ENCODE measurements at places on chromosomes 11 and 22. TPM values are rescaled to one million over a fixed set of nuclear protein-coding genes. Genes with fewer than 3 reads are reported as not detected.

GRCh38 chr11:116913000-116913399 is 75.6 kb upstream of the APOA1 start:
- DNase-seq: no peak
- no peak overlapping the region for H3K4me3 ChIP-seq
- H3K4me1 ChIP-seq: peaks cover 10% of the 10 kb centered on the region
- no peaks in the 10 kb centered on the region for H3K36me3 ChIP-seq
- H3K27me3 ChIP-seq: no peaks in the 10 kb centered on the region
- H3K27ac ChIP-seq: no peak overlapping the region

DNA sequence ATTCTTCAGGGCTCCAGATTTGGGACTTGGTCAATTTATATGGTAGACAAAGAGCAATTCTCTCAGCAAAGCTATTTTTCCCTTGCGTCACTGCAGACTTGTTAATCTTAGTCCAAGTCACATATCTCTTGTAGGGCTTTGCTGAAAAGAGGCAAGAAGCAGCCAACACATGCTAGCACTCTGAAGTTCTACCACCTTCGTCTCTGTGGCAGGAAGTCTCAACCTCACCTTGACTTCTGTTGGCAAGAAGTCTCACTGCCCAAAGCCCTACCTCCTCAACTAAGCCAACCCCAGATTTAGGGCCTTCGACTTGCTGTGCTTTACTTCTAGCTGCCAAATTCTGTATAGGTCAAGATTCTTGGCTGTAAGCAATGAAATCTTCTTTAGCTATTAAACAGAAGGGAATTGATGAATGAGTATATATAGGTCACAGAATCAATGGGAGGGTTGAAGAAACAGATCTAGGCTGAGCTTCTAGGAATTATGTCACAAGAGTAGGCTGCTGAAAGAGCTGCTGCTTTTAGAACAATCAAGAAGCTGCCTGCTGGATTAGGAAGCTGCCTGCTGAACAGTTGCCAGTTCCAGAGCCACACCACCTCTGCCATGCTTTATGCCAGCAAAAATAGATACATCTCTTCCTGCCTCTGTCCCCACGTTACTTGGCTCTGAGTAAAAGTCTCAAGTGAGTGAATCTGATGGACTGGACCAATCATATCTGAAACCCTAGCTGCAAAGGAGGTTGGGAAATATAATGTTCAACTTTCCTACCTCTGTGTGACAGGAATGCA is 17.6 kb upstream of the NCR3LG1 start:
- no peak overlapping the region for H3K4me3 ChIP-seq
- DNase-seq: no peak
- no peak overlapping the region for H3K27ac ChIP-seq
- no peaks in the 10 kb centered on the region for H3K27me3 ChIP-seq
- H3K36me3 ChIP-seq: 0 out of 3 replicates have a peak, but pooled peaks cover 3% of the 10 kb centered on the region

DNA sequence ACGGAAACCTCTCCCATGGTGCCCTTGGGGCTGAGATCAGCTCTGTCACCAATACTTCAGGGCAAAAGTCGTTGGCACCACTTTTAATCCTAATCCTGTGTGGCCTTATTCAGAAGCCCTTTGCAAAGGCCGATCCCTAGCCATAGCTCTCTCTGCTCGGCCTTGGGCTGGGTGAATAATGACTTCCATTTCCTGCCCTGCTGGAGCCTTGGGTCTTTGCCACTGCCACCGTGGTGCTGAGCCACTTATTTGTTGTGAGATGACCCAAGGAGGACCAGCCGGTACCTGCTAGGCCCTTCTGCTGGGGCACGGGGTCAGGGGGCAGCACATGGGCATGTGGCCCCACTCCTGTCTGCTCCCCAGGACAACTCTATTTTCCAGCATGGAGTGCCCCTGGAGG is 188.2 kb downstream of the ST3GAL4 start:
- H3K27me3 ChIP-seq: peaks cover 1% of the 10 kb centered on the region
- no peaks in the 10 kb centered on the region for H3K36me3 ChIP-seq
- DNase-seq: no peak
- no peak overlapping the region for H3K27ac ChIP-seq

DNA sequence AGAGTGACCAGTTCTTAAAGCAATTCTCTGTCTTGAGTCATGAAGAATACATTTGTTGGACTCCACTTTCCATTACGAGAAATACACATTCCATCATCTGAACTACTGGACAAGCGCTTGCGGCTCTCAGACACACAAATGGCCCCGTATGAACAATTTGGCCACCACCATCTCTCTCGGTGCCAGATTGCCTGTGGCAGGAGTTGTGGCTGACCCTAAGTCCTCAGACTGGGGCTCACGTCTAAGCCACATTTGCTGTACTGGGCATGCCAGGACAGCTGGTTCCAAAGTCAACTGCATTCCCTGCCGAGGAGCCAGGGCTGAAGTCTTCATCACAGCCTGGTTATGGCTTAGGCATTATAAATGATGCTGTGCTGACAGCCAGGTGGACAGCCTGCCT is 227.5 kb downstream of the MIAT start:
- H3K27ac ChIP-seq: no peak overlapping the region
- H3K4me3 ChIP-seq: no peak overlapping the region
- no peaks in the 10 kb centered on the region for H3K36me3 ChIP-seq
- DNase-seq: no peak
- no peaks in the 10 kb centered on the region for H3K27me3 ChIP-seq

- H3K4me3 ChIP-seq: 0 out of 2 replicates have a peak overlapping the region, but pooled peaks have one; percentile 27
- no peak overlapping the region for H3K27ac ChIP-seq
- H3K27me3 ChIP-seq: peaks cover 3% of the 10 kb centered on the region
- H3K4me1 ChIP-seq: peaks cover 34% of the 10 kb centered on the region
Observed at GRCh38 chr11:64340671-64341335, 799 bp downstream of the CCDC88B start.

- no peak overlapping the region for H3K4me3 ChIP-seq
- no peaks in the 10 kb centered on the region for H3K27me3 ChIP-seq
- H3K27ac ChIP-seq: no peak overlapping the region
- no peaks in the 10 kb centered on the region for H3K36me3 ChIP-seq
- DNase-seq: no peak
- no peaks in the 10 kb centered on the region for H3K4me1 ChIP-seq
Observed at GRCh38 chr11:95140397-95141033, 50.9 kb downstream of the ENDOD1 start.

- DNase-seq: no peak
- no peak overlapping the region for H3K4me3 ChIP-seq
- no peak overlapping the region for H3K27ac ChIP-seq
- H3K27me3 ChIP-seq: no peaks in the 10 kb centered on the region
- no peaks in the 10 kb centered on the region for H3K4me1 ChIP-seq
- no peaks in the 10 kb centered on the region for H3K36me3 ChIP-seq
Observed at GRCh38 chr11:70057080-70057479, 21.0 kb upstream of the ANO1 start.

DNA sequence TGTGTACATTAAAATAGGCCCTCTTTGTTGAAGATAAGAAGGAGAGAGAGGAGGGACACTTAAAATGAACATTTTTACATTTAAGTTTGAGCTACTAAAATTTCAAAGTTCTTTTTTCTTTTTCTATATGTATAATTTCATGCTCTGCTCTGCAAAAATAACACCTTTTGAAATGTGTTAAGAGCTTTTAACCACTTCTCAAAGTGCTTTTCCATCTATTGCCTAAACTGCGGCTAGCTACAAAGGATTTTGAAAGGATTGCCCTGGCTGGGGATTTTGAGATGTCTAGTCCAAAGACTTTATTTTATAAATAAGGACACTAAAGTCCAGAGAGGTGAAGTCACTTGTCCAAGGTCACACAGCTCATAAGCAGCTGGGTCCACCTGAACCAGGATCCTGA is 138.5 kb downstream of the CCDC81 start:
- H3K36me3 ChIP-seq: no peaks in the 10 kb centered on the region
- H3K27me3 ChIP-seq: no peaks in the 10 kb centered on the region

GRCh38 chr11:65833297-65834030 is at the start of gene SNX32:
Gene SNX32, plus strand, starts transcription at chr11:65833963. Its CDS starts 103 bp downstream, at chr11:65834066.
- peaks cover 27% of the 10 kb centered on the region for H3K27me3 ChIP-seq
- no peaks in the 10 kb centered on the region for H3K4me1 ChIP-seq
- no peak for DNase-seq
- no peaks in the 10 kb centered on the region for H3K36me3 ChIP-seq
- no peak within 1 kb of the TSS for H3K27ac ChIP-seq

GRCh38 chr11:86931548-86932258 is 23.5 kb downstream of the FZD4 start:
- H3K27me3 ChIP-seq: no peaks in the 10 kb centered on the region
- no peak for DNase-seq

DNA sequence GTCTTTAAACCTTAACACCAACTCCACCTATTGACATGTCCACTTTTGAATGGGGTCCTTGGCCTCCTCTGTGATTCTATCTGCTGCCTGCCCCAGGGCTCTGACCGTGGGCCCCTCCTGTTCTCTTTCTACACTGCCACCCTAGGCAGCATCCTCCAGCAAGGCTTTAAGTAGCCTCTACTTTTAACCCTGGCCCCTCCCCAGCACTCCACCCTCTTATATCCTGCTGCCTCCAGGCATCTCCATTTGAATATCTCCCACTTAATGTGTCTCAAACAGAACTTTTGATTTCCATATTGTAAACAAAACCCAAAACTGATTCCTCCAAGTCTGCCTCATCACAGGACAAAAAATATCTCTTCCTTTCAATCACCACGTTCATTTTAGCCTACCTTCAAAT is 90.5 kb upstream of the ARHGAP32 start:
- no peaks in the 10 kb centered on the region for H3K36me3 ChIP-seq
- no peak overlapping the region for H3K27ac ChIP-seq
- H3K4me1 ChIP-seq: peaks cover 72% of the 10 kb centered on the region
- DNase-seq: no peak
- H3K4me3 ChIP-seq: no peak overlapping the region

GRCh38 chr11:2214527-2215229 is 43.1 kb upstream of the TH start:
- H3K27ac ChIP-seq: peak overlapping the region; percentile 99
- no peaks in the 10 kb centered on the region for H3K36me3 ChIP-seq
- DNase-seq: peak; percentile 16
- no peak overlapping the region for H3K4me3 ChIP-seq

GRCh38 chr11:87438416-87438815 is 400.7 kb downstream of the TMEM135 start:
- no peak for DNase-seq
- no peak overlapping the region for H3K4me3 ChIP-seq
- H3K36me3 ChIP-seq: no peaks in the 10 kb centered on the region
- H3K27ac ChIP-seq: no peak overlapping the region

GRCh38 chr11:134866215-134866614 is 454.2 kb upstream of the B3GAT1 start:
- no peaks in the 10 kb centered on the region for H3K4me1 ChIP-seq
- DNase-seq: no peak
- no peak overlapping the region for H3K4me3 ChIP-seq
- H3K36me3 ChIP-seq: no peaks in the 10 kb centered on the region

GRCh38 chr22:25875461-25875860 is 133.5 kb downstream of the MYO18B start:
- no peak overlapping the region for H3K4me3 ChIP-seq
- H3K4me1 ChIP-seq: peaks cover 10% of the 10 kb centered on the region
- no peak for DNase-seq
- H3K27me3 ChIP-seq: peaks cover 2% of the 10 kb centered on the region
- no peaks in the 10 kb centered on the region for H3K36me3 ChIP-seq

GRCh38 chr22:47674600-47674999 is 912.1 kb downstream of the TBC1D22A start:
- H3K27me3 ChIP-seq: no peaks in the 10 kb centered on the region
- no peaks in the 10 kb centered on the region for H3K4me1 ChIP-seq
- no peak overlapping the region for H3K4me3 ChIP-seq
- no peak overlapping the region for H3K27ac ChIP-seq

- peaks cover 42% of the 10 kb centered on the region for H3K4me1 ChIP-seq
- no peak for DNase-seq
- no peak overlapping the region for H3K4me3 ChIP-seq
- no peak overlapping the region for H3K27ac ChIP-seq
Observed at GRCh38 chr11:2413742-2414579, 13.4 kb downstream of the TSSC4 start.

DNA sequence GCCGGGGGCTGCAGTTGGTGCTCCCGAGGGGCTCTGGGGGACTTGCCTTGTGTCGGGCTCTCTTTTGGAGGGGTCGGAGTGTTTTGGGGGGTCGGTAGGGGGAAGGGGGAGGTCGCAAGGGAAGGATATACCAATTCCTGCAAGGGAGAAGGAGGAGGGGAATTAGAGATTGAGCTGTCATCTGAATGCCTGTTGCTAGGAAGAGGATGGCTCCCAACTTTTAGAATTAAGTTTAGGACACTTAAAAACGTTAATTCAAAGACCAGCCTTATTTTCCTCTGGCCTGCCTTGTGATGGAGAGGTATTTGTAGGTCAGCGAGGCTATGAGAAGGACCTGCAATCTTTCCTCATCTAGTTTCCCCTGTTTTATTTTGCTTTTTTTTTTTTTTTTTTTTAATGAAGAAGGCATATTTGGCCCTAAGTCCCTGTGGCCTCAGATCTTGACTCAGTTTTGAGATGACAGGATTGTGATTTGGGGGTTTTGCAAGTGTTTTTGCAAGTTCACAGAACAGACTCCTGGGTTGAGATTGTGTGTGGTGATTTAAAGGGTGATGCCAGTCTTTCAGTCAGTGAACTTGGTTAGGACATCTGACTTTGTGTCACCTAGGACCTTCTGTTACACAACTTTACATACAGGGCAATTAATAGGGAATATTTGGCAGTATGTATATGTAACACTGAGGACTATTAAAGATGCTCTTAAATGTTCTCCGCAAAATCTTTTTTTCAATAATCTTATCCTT is 672 bp downstream of the TMEM135 start:
- no peak for DNase-seq
- no peaks in the 10 kb centered on the region for H3K36me3 ChIP-seq
- H3K4me3 ChIP-seq: peak overlapping the region; percentile 98
- no peaks in the 10 kb centered on the region for H3K27me3 ChIP-seq
- peak overlapping the region; percentile 95 for H3K27ac ChIP-seq
- H3K4me1 ChIP-seq: peaks cover 62% of the 10 kb centered on the region

GRCh38 chr11:59967677-59968394 is 4.0 kb downstream of the OOSP4A start:
- no peaks in the 10 kb centered on the region for H3K4me1 ChIP-seq
- no peak overlapping the region for H3K27ac ChIP-seq
- no peaks in the 10 kb centered on the region for H3K27me3 ChIP-seq
- H3K4me3 ChIP-seq: no peak overlapping the region

The LGALS12 gene
- not detected for total RNA-seq

The ZNF214 gene
- total RNA-seq: 1.9 TPM

The ANGPTL5 gene
- total RNA-seq: not detected

The ZNF215 gene
- total RNA-seq: not detected

The C22orf15 gene
- total RNA-seq: not detected

The GLYAT gene
- total RNA-seq: not detected

The HTATIP2 gene
- not detected for total RNA-seq

The UBE2L3 gene
- total RNA-seq: 58.1 TPM

The ETS1 gene
- total RNA-seq: 0.18 TPM

The NDUFC2 gene
- 312 TPM for total RNA-seq
